ENCODE measurements at places on chromosomes 1 and 21.

- no peak for DNase-seq
Measured at GRCh38 chr1:26112407-26112775, 767 bp downstream of the PDIK1L start.

GRCh38 chr1:156925154-156926010 is 5.0 kb downstream of the LRRC71 start:
- DNase-seq = no peak

DNA sequence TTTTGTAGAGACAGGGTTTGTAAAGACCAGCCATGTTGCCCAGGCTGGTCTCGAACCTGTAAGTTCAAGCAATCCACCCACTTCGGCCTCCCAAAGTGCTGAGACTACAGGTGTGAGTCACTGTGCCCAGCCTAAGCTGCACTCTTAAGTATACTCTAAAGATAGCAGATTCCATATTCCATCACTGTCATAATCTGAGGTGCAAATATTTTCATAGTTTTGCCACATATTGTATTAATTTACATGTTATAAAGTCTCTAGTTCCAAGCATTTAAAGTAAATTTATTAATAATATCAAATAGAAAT is 121.3 kb downstream of the HFM1 start:
- DNase-seq = no peak

DNA sequence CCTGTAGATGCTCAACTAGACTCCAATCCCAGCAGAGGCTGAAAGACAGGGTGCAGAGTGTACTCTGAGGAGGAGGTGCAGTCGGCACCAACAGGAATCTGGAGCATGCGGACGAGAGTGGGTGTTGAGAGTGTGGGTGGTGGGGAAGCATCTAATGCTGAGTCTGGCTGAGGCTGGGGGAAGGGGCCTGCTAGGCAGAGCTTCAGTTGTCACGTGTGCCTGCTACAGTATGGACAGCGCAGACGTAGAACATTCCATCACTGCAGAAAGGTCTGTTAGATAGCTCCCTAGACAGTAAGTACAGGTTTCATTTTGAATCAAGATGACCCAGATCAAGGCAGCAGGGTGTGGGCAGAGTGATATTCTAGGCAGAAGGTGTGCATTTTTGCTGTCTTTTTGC is 23.1 kb downstream of the SNAP47 start:
- no peak for DNase-seq

DNA sequence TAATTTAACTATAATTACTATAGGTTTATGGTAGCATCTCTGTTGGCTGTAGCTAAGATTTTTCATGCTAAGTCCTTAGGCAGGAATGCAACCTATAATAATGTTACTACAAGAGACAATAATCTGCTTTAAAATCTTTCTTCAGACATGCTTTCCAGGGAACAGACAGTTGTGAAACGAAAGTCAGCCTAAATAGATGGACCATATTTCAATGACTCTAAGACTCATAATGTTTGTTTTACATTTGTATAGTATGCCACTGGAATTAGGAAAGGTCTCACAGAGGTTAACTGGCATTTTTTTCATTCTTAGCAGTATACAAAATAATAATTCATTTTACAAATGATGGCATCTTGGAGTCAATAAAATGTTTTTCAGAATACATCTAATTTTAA is 8.1 kb downstream of the RERE start:
- no peak for DNase-seq

DNA sequence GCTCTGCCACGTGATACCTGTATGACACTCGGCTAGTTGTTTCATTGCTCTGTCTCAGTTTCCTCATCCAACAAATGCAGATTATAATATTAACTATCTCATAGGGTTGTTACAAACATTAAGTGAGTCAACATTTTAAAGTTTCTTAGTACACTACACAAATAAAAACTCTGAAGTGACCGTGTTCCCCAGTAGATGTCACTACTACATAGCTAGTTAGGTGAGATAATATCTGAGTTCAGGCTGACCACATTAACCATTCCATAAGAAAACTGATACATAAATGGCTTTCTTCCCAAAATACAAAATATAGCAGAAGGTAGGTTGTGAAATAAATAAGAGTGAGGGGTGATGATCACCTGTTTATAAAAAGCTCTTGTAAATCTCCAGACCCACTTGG is 214.1 kb downstream of the NUF2 start:
- no peak for DNase-seq

- no peak for DNase-seq
Measured at GRCh38 chr1:62138029-62138428, 56.6 kb upstream of the L1TD1 start.

GRCh38 chr1:26277719-26278118 is 2.2 kb upstream of the SH3BGRL3 start:
- DNase-seq = no peak

DNA sequence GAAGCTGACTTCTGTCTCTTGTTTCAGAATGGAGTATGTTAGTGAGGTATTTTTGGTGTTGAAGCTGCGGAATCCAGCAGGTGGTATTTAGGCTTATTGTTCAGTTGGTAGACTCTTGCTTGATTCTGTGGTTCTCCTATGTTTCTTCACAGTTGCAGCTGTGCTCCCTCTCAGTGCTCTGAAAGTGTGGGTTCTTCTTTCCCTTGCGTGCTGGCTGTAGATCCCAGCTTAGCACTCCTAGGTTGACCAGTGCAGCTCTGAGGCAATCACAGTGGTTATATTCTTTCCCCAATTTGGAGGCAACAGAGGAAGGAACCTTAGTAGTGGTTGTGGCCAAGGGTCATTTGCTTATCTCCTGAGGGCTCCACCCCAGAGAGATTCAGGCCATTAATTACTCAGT is 269.2 kb upstream of the NRIP1 start:
- DNase-seq = no peak

All from stimulated activated CD4-positive, alpha-beta T cell treated with anti-CD3 and anti-CD28 coated beads, TNF-alpha, amount 100 ng/mL, for 24 hours (primary cell).